ENCODE measurements at places on chromosomes 1 and 21. TPM values are rescaled to one million over a fixed set of nuclear protein-coding genes. Genes with fewer than 3 reads are reported as not detected.

Gene SPRR2G
- total RNA-seq = not detected

Gene CD247
- total RNA-seq = 1.1 TPM

Gene MSH4
- 0.05 TPM for total RNA-seq

Gene PGLYRP4
- not detected for total RNA-seq

Gene EEIG2
- 17.9 TPM for total RNA-seq

Gene LCE1D
- not detected for total RNA-seq

Gene OR2L3
- not detected for total RNA-seq

DNA sequence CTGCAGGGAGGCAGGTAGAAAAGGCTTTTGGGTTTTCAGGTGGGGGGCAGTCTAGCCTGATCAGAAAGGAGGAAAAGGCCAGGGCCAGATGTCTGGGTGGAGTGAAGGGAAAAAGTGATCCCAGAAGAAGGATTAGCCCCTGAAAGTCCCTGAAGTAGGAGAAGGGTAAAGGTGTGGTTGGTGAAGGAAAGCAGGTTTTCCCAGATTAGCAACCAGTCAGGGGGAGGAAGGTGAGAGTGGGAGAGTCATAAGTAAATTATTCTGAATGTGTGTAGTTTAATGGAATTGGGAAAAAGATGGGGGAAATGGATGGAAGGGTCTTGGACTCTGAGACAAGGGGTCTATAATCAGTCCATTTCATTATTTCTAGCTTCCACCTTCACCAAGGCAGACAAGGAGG, 647 bp upstream of the SPRR1A start:
- DNase-seq = no peak

- peak; percentile 29 for DNase-seq
Observed at GRCh38 chr1:210624722-210625121, 296.0 kb downstream of the HHAT start.

DNA sequence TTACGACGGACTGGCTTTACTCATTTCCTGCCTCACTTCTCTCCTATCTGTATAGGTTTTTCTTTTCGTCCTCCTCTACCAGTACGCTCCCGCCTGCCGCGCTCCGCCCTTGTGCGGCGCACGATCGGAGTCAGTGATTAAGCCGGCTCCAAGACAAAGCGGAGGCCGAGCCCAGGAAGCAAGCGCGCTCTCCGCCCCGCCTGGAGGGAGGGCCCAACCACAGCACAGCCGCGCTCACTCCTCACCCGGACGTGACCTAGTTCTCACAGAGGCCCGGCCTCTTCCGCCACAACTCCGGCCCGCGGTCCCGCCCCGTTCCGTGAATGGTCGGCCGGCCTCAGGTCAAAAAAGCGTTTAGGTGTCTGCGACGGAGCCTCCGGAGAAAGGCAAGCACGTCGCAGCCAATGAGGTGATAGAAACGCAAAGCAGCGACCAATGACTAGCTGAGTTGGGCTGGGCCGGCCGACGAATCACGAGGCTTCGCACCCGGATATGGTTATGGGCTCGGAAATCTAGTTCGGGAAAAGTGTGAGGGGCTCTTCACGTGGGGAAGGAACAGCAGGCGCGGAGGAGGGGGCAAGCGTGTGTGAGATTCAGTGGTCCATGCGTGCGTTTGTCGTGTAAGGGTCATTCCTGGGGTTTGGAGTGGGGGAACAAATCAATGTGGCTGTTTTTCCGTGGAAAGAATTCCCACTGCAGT, at the start of gene METTL13:
Gene METTL13, plus strand, starts transcription at position 485 of the 700 bp plus-strand sequence. CDS start 308 bp downstream, outside the sequence.
- DNase-seq = peak; percentile 98

DNA sequence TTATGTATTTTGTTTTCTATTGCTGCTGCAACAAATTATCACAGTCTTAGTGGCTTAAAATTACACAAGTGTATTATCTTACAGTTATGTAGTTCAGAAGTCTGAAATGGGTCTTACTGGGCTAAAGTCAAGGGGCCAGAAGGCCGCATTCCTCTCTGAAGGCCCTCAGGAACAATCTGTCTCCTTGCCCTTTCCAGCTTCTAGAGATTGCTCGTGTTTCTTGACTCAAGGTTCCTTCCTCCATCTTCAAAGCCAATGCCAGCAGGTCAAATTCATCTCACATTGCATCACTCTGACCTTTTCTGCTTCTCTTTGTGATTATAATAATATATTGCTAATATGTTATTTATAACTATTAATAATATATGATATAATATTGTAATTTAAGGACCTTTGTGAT, 97.1 kb downstream of the DIRAS3 start:
- DNase-seq = no peak

DNA sequence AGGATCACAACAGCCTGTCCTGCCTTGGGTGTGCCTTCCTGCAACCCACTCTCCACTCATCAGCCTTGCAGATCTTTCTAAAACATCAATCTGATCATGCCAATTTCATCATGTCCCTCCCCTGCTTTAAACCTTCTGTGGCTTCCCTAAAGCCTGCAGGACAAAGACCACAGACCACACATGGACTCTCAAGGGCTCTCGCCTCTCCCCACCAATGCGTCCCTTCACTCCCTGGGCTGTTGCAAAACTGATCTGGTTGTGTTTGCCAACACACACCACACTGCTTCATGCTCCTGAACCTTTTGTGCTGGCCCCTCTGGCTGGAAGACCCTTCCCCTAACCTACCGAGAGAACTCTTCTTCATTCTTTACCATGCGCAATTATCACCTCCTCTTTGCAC, 72.4 kb downstream of the ITPKB start:
- no peak for DNase-seq

DNA sequence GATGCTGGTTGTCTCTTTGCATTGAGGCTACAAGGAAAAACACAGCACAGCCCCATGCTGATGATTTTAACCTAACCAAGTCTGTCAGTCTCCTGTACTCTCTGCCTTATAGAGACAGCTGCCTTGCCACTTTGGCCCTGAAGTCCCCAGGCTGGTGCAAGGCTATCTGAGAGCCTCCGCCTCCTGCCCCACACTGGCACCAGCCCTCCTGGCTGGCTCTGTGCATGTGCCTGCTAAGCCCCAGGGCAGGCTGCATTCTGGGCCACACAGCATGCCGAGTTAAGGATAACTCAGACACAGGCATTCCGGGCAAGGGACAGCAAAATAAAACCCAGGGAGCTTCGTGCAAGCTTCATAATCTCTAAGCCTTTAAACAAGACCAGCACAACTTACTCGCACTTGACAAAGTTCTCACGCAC, 910 bp downstream of the RUNX1 start:
- peak; percentile 79 for DNase-seq

GRCh38 chr1:11525151-11525505, 46.2 kb downstream of the DISP3 start:
- DNase-seq = no peak

GRCh38 chr1:200673952-200674823, 4.5 kb upstream of the DDX59 start:
- no peak for DNase-seq

GRCh38 chr1:1290238-1290731, 10.0 kb downstream of the SCNN1D start:
- DNase-seq = peak; percentile 82

GRCh38 chr1:15852036-15852827, 4.7 kb downstream of the SPEN start:
- no peak for DNase-seq

GRCh38 chr1:17633654-17634053, 94.2 kb downstream of the ARHGEF10L start:
- no peak for DNase-seq

DNA sequence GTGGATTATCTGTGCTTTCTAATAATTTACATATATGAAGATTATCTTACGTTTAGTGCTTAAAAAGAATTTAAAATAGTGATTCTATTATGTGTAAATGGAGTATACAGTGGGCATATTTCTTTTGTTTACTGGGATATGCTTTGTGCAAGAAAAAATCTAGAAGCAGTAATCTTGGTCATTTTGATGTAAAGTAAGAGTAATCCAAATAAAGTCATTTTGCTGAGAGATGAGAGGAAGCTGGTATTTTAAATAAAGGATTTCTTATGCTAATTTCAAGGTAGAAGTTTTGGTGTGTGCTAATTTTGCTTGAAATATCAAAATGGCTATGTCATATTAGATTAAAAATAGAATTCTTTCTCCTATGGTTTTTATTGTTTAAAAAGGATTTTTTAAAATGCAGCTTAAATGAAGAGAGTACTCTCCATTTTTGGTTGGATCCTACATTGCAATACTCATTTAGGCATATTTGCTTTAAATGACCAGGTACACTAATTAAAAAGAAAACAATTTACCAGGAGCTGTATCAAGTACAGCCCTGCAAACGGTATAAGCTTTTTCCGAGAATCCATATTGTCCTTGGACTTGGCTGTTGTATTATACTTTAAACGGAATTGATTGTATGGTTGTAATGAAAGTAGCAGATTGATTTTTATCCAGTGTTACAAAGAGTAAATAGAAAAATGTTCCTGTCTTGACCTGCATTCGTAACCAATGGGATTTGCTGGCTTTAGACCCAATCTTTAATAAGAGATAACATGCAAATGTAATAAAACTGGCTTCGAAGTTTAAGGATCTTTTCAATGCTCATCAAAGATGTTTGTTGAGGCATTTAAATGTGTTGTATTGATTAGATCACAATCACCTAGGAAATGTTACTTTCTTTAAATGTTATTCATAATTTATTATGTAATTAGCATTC, 574.7 kb downstream of the USP25 start:
- no peak for DNase-seq

DNA sequence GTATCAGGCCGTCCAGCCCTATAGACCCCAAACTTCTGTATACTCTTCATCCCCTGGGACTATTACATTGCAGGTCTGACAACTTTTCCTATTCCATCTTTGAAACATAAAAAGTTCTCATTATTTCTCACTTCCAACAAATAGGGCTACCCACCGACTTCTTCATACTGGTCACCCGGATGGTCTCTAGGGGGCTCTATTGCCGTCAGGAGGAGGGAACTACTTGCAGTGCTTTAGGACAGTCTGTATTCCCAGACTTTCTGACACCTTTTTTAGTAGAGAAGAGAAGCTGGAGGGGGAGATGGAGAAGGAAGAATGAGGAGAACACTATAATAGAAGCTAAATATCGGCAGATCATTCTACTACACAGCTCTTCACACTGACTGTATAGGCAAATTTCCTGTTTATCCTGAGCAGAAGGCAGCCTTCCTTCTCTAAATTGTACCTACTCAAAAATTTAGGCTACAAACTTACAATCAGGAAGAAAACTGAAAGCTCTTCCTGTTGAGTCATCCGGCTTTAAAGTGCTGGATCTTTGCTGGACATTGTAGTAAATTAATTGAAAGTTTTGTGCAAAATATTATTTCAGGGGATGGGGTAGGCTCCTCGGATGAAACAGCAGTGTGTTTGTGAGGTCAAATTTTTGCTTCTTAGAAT, 54.6 kb downstream of the CDC7 start:
- no peak for DNase-seq

DNA sequence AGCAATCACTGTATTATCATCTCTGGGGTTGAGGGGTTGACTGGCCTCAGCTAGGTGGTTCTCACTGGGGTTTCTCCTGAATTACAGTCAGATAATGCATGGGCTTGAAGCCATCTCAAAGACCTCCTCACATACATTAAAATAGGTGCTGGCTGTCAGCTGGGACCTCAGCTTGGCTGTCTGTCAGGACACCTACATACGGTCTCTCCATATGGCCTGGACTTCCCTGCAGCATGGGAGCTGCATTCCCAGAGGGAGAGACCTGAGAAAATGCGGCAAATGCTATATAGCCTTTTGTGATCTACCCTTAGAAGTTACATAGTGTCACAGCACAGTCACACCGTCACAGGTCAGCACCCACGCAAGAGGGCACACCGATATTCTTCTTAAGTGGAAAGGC, 93.6 kb downstream of the TSEN15 start:
- no peak for DNase-seq

GRCh38 chr21:31550070-31550469, 109.4 kb upstream of the SOD1 start:
- DNase-seq = no peak

Measured in SJCRH30 (cell line).